ENCODE measurements at places on chromosomes 7 and 10.

GRCh38 chr7:15461576-15461975 lies 100.2 kb downstream of the AGMO start:
- no peak for DNase-seq

DNA sequence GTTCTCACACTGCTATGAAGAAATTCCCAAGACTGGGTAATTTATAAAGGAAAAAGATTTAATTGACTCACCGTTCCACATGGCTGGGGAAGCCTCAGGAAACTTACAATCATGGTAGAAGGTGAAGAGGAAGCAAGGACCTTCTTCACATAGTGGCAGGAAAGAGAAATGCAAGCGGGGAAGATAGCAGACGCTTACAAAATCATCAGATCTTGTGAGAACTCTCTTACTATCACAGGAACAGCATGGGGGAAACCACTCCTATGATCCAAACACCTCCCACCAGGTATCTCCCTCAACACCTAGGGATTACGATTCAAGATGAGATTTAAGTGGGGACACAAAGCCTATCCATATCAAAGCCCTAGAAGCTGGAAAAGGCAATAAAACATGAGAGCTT lies 130.8 kb downstream of the MDFIC start:
- DNase-seq, result no peak

DNA sequence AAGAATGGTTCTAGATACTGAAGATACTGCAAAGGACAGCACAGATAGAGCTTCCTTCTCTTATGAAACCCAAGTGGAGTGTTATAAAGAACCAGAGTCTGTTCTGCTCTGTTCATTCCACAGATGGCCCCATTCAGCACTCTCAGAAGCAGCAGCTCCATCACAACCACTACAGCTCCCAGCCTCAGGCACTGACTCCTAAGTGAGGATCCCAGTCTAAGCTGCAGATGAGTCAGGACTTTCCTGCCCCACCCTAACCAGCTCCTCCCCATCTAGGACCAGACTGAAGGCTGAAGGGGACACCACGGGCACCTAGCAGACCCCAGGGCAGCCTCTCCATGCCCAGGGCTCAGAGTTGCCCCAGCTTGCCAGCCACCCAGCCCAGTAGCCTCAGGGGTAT lies 379.8 kb downstream of the GRID1 start:
- no peak for DNase-seq

GRCh38 chr7:36865019-36865418 lies 140.7 kb upstream of the AOAH start:
- DNase-seq, result no peak

- peak; percentile 8 for DNase-seq
These were observed 50.0 kb downstream of the MGMT start for GRCh38 chr10:129516846-129517679.

GRCh38 chr7:102044984-102045673 lies 227.7 kb downstream of the CUX1 start:
- DNase-seq, result peak; percentile 83

- peak; percentile 60 for DNase-seq
These were observed 573 bp downstream of the BLVRA start for GRCh38 chr7:43758822-43759683.

- DNase-seq, result no peak
These were observed 239.3 kb downstream of the AUTS2 start for GRCh38 chr7:69837387-69838068.

GRCh38 chr7:48411619-48412018 lies 240.4 kb downstream of the ABCA13 start:
- no peak for DNase-seq

DNA sequence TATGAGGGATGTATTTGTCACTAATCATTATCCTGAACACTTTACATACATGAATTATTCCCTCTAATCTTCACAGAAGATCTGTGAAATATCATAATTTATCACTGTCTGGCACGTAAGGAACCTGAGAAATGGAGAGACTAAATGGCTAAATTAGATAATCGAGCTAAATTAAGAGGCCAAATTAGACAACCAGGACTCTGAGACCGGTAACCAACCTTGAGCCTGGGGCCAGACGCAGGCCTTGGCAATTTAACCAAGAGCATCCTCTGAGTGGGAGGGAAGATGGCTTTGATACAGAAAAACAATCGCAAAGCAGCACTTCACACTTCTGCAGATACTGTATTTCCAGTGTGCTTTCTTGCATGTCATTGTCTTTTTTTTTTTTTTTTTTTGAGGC lies 21.4 kb downstream of the SVOPL start:
- no peak for DNase-seq

GRCh38 chr10:76509446-76509845 lies 1078.0 kb downstream of the LRMDA start:
- no peak for DNase-seq

- peak; percentile 89 for DNase-seq
These were observed 82.3 kb upstream of the GPR26 start for GRCh38 chr10:123583639-123584418.

DNA sequence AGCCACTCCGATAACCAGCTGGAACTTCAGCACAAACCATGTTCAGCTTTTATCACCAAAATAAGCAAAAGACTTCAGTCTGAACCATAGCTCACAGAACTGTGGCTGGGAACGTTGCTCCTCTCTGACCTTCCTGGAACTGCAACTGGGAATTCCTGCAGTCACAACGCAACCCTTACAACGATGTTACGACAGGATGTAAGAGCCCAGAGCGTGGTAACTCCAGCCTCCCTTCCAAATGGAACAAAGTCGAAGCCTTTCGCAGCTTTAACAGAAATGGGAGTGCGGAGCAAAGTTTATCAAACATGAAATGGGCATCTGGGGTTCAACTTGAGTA lies 162.6 kb downstream of the ADAM12 start:
- peak; percentile 60 for DNase-seq

GRCh38 chr10:78567680-78568455 lies 500.9 kb upstream of the ZMIZ1 start:
- DNase-seq, result peak; percentile 6

- no peak for DNase-seq
These were observed 16.8 kb upstream of the VOPP1 start for GRCh38 chr7:55588976-55589604.

GRCh38 chr7:40833191-40833887 lies 698.5 kb downstream of the SUGCT start:
- no peak for DNase-seq

DNA sequence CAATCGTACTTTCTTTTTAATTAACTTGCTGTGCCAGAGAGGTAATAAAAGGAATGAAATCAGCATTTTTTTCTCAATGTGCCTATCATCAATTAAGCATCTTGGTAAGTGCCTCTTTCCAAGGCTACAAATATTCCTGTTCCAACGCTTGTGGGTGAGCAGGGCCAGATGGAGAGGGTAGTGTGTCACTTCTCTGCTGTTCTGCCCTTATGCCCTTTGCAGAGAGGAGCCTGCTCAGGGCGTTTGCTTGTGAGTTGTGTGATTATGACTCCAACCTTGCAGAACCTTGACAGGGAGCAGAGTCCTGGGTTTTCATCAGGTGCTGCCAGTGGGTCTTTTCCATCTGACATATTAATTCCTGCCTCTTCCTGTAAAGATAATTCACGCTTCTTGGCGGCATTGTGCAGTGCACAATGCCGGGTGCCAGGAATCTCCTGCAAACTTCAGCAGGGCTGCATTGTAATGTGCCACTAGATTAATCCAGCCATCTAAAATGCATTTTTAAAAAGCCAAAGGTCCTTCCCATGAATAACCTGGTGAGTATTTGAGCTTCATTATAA lies 234.4 kb downstream of the ARHGAP12 start:
- no peak for DNase-seq

DNA sequence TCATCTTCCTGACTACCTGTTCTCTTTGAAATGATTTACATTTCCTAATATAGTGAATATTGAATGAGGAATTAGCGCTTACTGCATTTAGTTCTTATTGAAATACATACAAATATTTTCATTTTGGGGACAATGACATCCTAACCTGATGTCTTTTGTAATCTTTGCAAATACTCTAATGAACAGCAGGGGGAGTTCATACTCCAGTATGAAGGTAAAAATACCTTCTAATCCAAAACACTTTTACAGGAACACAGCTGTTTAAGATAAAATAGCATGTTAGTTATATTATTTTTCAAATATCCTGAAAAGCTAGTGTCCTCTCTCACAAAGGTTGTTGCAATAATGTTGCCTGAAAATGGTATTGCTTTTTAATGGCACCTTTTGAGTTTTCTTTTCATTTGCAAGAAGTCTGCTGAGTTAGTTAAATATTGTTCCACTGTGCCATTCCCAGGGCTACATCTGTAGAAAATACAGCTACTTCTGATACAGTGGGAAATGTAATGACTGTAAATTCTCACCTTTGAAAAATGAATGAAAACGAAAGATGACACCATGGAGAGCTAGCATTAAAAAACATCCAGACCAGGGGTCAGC lies 400.0 kb downstream of the PHF14 start:
- DNase-seq, result no peak

DNA sequence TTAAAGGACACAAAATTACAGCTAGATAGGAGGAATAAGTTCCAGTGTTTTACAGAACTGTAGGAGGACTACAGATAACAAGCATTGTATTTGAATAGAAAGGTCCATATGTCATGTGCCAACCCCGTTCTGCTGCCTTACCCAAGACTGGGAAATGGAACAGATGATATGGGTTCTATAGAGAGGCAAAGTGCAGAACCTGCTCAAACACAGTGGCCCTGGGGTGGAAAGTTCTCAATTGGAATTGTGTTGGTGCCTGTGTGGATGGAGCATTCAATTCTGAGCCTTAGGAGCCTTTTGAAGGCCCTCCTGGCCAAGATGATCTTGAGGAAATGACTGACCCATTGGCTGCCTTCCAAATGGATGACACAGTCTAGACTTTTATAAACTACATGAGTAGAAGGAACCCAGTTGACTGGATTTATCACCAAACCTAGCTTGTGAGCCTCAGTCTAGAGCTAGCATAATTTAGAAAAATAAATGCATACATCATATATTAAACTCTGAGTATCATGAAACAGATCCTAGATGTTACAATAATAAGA lies 4.1 kb upstream of the PRSS1 start:
- DNase-seq, result no peak

DNA sequence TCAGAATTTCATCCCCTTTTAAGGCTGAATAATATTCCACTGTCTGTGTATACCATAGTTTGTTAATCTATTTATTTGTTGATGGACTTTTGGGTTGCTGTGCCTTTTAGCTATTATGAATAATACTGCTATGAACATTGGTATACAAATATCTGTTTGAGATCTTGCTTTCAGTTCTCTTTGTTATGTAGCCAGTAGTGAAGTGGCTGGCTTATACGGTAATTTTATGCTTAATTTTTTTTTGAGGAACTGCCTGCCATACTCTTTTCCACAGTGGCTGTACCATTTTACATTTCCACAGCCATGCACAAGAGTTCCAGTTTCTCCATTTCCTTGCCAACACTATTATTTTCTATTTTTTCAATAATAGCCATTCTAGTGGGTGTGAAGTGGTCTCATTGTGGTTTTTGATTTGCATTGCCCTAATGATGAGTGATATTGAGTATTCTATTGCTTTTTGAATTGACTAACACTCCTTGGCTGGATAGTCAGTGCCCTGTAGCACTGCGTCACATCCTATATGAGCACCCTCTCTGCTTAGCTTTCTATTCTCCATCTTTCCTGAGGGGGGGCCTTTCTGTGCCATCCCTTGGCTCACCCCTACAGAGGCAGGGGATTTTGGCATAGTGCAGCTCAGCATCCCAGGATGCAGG lies 29.4 kb upstream of the RAPGEF5 start:
- DNase-seq, result no peak

DNA sequence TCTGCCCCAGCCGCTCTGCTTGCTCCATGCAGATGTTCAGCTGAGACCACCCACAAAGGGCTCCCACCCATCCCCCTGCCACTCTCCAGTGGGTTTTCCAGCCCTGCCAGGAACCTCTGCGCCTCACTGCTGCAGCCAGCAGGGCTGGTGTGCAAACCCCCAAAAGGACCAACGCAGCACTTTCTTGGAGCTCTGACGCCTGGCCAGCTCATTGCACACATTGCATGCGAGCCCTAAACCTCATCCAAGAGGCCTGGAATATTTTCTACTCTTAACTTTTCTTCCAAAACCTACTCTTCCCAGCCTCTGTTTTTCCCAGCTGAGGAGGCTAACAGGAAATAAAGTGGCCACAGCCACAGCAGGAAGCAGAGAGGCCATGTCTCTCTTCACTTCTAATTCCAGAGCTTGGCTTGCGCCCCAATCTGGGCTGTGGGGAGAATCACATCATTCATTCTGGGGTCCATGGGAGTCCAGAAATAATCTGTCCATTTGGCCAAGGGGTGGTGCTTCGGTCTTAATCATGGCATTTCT lies 4.6 kb upstream of the FAM170B start:
- DNase-seq, result peak; percentile 86

DNA sequence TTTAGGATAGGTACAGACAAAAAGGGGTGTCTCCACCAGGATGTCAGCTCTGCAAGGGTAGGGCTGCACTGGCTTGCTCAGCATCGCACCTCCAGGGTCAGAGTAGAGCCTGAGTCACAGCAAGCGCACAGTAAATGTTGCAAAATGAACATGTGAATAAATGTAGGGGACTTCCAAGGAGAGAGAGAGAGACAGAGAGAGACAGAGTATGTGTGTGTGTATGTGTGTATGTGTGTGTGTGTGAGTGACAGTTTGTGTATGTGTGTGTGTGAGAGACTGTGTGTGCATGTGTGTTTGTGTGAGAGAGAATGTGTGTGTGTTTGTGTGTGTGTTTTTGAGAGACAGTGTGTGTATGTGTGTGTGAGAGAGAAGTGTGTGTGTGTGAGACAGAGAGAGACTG lies 163.3 kb downstream of the RPS24 start:
- no peak for DNase-seq

All from right hindlimb (tissue), 1 donor.